Stimulated activated CD8-positive, alpha-beta memory T cell treated with anti-CD3 and anti-CD28 coated beads, Interleukin-4, amount 100 ng/mL, for 1 hour (primary cell): ENCODE measurements at places on chromosomes 5 and 9.

DNA sequence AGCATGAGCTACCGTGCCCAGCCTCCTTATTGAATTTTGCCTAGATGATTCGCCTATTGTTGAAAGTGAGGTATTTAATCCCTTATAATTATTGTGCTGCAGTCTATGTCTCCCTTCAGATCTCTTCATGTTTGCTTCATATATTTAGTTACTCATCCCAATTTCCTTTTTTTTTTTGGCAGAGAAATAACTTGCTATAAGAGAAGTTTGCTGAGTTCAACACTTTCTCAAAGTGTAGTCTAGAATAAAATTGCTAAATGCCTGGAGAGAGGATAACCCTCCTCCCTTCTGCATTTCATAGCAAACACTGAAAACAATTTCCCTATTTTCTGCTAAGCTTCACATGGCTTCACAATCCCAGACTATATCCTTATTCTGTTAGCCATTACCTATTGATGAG is 136.6 kb upstream of the CD180 start:
- no peak for DNase-seq

DNA sequence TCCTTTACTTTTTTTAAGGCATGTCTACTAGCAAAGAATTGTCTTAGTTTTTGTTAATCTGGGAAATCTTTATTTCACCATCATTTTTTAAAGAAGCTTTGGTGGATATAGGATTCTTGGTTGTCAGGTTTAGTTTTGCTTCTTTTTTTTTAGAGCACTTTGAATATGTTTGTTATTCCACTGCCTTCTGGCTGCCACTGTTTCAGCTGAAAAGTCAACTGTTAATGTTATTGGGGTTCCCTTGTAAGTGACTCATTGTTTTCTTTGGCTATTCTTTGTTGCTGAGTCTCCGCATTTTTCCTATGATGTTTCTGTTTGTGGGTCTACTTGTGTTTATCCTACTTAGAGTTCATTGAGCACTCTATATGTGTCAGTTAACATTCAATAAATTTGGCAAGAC is 44.4 kb downstream of the PHAX start:
- DNase-seq = no peak

- no peak for DNase-seq
These were observed 282.8 kb upstream of the DAP start for GRCh38 chr5:11043881-11044280.

DNA sequence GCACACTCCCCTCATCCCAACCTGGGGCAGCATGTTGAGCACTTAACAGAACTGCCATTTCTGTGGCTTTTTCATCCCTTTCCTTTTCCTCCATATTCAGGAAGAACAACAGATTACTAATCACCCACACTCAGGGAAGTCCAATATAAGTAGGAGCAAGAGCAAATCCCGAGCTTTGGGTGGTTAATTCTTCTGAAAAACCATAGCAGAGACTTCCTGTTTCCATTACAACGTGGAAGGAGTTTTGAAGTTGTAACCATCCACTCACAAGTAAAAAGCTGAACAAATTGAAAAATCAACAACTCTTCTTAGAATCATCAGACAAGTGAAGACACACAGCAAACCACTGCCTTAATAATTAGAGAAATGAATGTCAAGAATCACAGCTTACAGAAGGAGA is 8.2 kb downstream of the CTSL start:
- no peak for DNase-seq

- DNase-seq = no peak
These were observed 20.6 kb upstream of the PSIP1 start for GRCh38 chr9:15531380-15531779.

GRCh38 chr5:154782812-154783592 is 27.8 kb downstream of the LARP1 start:
- DNase-seq = no peak

DNA sequence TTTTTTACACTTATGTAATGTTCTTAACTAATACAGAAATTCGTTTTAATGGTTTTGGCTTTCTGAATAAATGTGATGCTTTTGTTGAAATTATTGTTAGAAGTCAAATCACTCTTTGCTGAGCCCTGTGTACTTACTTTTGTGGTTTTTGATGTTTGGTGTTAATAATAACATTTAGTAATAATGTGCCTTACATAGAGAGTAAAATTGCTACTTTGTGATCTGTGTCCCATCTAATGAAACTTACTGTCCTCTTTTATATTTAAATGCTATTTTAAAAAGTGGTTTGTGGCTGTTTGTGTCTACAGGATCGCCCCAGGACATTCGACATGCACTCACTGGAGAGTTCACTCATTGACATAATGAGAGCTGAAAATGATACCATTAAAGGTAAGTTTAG is 22.1 kb downstream of the CPEB4 start:
- no peak for DNase-seq
